Naive thymus-derived CD4-positive, alpha-beta T cell (primary cell): ENCODE measurements at places on chromosomes 7 and 10.

- DNase-seq: no peak
These were observed 45.3 kb downstream of the JAZF1 start for GRCh38 chr7:28135315-28135714.

- DNase-seq: no peak
These were observed 282.9 kb downstream of the TWIST1 start for GRCh38 chr7:18834577-18834976.

DNA sequence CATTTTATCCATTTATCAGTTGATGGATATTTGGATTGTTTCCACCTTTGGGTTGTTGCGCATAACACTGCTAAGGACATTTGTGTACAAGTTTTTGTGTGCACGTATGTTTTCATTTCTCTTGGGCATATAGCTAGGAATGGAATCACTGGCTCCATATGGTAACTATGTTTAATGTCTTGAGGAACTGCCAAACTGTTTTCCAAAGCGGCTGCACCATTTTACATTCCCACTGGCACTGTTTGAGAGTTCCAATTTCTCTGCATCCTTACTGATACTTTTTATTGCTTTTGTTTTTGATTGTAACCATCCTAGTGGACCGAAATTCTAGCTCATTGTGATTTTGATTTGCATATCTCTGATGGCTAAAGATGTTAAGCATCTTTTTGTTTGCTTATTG lies 118.7 kb downstream of the EXOC4 start:
- no peak for DNase-seq

DNA sequence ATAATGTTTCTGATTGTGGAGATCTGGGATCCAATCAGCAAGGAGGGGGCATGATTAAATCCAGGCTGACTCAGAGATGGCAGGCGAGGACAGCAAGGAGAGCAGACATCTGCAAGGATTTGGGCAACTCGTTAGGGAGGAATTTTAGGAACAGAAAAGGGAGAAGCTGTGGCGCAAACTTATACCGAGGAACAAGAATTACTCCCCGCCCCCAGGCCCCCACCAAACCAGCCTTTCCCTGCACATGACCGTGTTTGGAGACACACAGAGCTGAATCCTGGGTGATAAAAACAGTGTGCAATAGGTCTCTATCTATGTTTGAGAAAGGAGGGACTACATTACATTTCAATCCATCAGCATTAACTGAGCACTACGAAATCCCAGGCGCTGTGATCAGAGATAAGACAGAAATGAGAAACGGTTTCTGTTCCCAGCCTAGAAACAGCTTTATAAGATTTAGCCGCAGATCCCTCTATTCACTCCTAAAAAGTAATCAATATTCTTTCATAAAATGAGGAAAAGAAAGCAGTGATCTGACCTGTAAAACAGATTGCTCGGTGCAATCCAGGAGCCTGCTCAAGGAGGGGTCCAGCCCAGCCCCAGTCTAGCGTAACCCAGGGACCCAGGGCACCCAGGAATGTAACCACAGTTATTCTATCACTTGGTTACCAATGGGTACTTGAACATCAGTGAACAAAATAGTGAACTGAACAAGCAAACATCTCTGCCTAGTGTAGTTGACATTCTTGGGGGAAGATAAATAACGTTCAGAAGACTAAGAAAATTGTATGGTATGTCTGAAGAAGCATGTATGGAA lies 37.2 kb upstream of the RAPGEF5 start:
- no peak for DNase-seq

- no peak for DNase-seq
These were observed 676.4 kb upstream of the NRP1 start for GRCh38 chr10:34010891-34011290.

DNA sequence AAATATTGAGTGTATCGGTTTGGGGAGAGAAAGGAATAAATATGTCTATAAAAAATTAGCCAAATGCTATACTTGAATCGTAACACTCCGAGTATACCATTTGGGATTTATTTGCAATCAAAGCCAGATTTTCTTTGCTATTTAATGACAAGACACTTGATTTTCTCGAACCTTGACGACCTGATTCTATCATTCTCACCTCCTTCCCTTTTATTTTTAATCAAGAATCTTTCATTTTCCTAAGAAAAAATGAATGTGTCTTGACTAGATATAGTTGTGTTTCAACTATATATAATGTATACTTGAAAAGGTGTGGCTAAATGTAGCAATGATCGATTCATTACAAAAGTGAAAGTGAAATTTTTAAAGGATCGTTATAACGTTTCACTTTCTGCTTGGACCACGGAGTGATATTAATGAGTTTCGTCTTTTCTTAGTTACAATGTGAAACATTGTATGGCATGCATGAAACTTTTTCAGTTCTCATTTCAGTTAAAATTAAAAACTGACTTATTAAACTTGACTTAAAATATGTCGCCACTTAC lies 562 bp downstream of the NUB1 start:
- peak; percentile 52 for DNase-seq

DNA sequence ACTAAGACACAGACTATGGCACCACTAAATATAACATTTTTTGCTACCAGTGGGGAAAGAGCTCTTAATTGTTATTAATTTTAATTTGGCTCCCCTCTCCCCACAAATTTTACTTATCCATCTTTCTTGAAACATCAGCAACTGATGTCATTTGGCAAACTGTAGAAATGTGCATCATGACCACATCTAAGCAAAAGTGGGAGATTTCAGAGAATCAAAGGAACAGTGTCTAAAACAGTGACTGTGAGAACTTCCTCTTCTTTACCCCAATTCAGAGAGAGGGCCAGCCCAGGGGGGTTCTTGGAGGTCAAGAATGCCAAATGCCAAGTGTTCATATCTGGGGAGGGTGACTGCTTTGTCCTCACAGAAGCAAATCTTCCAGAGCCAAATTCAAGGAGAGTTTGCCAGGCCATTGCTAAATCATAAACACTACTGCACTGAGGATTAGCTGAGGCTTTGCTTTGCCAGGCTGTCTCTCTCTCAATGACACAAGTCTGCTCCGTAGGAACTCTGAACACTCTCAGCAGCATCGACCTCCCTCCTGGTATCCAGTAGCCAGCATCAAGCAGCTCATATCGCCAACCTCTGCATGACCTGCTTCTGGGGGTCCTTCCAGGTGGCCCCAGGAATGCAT lies 65.6 kb downstream of the ITIH5 start:
- DNase-seq: no peak

DNA sequence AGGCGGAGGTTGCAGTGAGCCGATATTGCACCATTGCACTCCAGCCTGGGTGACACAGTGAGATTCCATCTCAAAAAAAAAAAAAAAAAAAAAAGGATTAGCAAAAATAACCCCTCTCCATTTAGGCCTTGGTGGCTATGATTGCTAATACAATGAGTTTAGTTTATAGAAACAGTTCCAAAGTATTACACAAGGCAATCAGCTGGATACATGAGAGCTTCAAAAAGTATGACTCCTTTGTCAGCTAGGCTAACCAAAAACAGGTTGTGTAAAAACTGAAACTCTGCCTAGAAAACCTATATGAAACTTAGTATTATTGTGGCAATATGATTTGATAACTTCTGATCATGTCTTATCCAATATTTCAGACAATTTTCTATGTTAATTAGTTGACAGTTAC lies 57.2 kb downstream of the SUGCT start:
- DNase-seq: no peak

- DNase-seq: peak; percentile 100
These were observed at the start of gene RNF32 for GRCh38 chr7:156640257-156640948. RNF32 (plus strand) TSS chr7:156640774; CDS start chr7:156643878, 3,104 bp downstream.

- no peak for DNase-seq
These were observed 1.8 kb downstream of the ZNF862 start for GRCh38 chr7:149839933-149840332.

GRCh38 chr7:64574540-64575099 lies 11.7 kb upstream of the ZNF680 start:
- no peak for DNase-seq

DNA sequence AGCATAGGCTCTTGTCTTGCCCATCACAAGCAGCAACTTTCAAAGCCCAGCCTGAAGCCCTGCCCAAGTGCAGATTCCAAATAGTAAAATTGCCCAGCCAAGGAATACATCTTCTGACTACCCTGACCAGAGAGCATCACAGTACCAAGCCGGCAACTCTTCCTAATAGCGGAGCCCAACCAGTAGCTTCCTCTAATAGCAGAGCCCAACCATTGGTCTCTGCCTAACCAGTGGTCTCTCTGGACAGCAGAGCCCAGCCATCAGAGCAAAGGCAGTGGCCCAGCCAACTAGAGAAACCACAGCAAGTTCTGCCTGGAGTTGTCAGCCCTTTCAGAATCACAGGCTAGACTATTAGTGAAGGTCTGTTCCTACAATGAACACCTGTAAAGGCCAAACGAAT lies 285.6 kb downstream of the HGF start:
- no peak for DNase-seq

DNA sequence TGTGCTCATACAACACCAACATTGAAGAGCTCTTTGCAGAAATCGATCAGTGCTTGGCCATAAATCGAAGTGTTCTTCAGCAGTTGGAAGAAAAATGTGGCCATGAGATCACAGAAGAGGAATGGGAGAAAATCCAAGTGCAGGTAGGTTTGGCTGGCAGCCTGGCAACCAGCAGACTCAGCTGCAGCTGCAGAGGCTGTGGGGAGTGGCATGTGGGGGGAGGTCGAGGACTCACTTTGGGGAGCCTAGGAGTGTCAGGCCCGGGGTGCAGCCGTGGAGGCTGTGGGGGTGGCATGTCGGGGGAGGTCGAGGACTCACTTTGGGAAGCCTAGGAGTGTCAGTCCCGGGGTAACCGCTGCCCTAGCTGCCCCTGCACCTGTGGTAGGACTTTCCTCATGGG lies 35.1 kb downstream of the RNF32 start:
- no peak for DNase-seq

DNA sequence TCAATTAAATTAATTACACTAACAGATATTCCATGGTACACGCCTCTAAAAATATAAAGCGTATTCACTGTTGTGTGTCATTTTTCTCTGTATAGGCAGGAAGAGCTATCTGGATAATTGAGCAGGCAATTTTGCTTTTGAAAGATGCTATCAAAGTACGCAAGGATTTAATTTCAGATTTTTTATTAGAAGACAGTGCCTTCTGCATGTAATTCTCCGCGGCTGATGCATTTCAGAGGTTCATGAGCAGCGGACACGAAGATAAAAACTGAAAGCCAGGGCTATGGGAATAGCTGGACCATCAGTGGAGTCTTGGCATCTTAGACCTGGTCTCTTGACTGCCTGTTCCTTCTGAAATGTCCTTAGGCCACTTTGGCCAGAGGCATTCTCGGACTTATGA lies 35.7 kb upstream of the SDK1 start:
- DNase-seq: no peak

DNA sequence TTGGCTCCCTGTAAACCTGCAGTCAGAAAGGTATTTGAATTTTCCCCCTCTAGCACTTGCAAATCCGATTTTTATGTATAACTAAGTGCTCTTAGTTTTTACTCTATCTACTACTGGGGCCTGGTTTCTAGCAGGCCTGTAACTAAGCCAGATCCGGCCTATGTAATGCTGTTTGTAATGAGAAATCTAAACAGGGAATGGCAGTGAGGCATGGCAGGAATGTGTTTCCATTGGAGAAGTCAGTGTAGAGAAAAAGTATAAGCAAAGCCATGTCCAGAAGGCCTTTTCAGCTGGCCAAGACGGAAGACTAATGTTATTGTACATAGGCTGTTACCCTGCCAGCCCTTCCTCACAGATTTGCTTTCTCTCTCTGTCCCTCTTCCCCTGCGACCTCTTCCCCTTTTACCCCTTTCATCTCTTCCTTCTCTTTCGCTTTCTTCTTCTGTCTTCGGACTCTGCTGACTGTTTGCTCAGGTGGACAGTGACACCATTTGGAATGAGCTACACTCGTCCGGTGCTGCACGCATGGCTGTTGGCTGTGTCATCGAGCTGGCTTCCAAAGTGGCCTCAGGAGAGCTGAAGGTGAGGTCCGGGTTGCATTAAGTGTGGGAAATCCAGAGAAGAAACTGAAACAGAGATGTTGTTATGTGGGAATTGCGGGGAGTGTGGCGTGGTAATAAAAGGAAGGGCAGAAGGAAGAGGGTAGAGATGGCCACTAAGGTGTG lies 297.5 kb downstream of the HDAC9 start:
- DNase-seq: no peak

DNA sequence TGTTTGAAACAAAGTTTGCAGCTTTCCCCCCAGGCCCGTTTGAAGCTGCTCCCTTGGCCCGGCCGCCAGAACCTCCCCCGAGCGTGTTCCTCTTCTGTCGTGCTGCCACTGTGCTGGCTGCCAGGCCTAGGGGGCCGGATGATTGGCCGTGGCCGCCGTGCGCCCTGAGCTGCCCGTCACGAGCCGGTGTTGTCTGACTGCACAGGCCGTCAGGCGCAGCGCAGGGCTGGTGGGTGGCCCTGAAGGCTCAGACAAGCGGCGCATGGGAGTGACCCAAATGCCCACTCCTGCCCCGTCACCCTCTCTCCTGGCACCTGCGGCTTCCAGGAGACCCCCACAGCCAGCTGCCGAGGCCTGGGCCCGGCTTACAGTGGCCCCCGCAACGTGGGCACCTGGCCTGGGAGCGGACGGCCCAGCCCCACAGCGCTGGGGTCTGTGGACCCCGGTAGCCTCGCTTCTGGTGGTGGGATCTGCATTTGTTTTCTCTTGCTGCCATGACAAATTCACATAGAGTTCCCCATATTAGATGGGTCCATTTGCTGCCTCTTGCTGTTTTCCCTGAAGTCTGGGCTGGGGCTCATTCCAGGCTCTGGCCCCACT lies 13.1 kb downstream of the JAKMIP3 start:
- no peak for DNase-seq

- DNase-seq: no peak
These were observed 53.9 kb downstream of the CHST15 start for GRCh38 chr10:124039483-124040013.

GRCh38 chr7:146831875-146832274 lies 715.3 kb downstream of the CNTNAP2 start:
- no peak for DNase-seq

GRCh38 chr10:99080275-99080945 lies 155.2 kb downstream of the HPSE2 start:
- DNase-seq: no peak

DNA sequence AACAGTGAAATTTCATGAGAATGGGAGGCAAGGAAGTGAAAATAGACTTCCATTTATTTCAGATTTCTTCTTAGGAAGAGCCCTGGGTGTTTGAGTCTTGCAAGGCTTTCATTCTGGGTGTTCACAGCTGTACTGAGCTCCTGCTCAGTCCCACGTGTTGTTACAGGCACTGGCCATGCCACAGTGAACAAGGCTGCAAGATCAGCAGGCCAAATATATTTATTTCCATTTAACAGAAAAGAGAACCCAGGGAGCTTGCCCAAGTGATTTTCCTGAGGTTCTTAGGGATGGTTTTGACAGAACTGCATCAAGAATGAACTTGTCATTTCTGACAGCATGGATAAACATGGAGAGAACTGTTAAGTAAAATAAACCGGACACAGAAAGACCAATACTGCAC lies 54.5 kb upstream of the CD36 start:
- DNase-seq: no peak
